ENCODE measurements at places on chromosomes 5 and 9.
A peak's percentile ranks its signal among the peaks of the same experiment; 100 is the strongest.

DNA sequence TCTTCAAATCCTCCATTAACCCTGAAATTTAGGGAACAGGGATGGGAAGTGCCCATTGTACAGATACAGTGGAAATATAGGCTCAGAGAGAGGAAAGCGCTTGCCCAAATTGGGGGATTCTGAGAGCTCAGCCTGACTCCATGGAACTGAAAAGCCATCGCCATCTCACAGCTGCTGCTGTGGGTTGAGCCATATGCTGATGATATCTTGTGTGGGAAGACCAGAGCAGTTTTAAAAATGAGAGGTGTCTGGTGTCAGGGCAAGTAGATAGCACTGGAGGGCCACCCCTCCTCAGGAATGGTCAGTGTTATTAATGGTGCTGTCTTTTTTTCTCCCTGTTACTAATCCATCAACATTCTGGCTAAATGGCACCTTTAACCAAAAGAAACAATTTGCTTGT lies 50.9 kb upstream of the C5orf58 start:
- DNase-seq = no peak

DNA sequence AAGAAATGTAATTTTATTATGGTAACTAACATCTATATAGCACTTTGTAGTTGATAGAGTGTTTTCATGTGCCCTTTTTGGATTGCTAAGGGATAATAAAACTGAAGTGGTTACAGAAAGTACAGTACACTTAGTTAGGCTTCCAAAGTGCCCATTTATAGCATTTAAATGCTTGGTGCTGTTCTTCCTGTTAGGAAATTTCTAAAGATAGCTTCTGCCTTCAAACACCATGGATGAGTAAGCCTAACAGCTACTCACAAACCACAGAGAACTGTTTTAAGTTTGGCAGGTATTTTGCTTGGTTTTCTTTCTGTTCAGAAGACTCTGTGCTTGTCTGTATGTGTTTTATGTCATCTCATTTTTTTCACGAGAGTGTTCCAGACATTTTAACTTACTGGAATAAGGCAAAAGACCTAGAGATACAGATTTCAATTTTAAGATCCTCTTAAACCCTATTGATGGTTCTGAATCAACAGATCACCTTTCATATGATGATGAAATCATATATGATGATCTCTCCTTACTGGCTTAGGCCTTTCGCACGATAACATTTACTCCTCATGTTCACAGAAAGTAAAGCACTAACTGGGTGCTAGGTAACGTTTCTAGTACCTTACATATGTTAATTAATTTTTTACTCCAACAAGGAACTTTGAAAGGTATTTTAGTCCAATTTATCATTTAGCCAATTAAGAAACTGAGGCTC lies 4.4 kb downstream of the RIMOC1 start:
- no peak for DNase-seq

DNA sequence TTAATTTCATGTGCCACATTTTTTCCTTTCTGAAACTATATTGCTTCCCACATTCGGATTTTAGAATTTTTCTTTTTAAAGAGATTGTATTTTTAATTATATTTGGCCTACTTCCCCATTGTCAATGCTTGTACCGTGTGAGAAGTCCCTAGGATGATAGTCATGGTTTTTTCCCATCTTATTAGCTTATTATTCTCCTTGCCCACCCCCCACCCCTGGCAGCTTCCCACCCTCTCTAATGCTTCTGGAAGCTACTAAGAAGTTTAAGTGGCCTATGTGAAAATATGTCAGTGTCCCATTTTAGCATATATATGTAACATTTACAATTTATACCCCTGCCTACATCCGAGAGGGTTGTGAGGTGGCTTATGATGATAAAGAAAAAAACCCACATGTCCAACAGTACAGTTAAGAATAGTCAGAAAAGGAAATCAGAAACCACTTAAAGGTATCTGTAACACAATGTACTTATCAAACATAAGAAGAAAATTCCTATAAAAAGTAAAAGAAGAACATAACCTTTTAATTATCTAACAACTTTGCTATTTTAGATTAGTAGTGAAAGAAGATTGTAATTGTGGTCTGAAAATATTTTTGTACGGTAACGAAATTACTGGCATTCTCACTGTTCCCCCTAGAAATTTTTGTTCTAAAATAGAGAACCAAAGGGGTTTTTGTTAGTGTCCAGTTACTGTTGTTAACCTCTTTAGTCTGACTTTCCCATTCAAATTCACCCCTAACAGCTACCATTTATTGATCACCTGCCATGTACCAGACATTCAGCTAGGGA lies 62.1 kb downstream of the SLC44A1 start:
- DNase-seq = no peak

GRCh38 chr9:90078988-90079421 lies 474.2 kb downstream of the GADD45G start:
- no peak for DNase-seq

GRCh38 chr9:131238402-131239021 lies 37.8 kb downstream of the FAM78A start:
- DNase-seq = no peak

DNA sequence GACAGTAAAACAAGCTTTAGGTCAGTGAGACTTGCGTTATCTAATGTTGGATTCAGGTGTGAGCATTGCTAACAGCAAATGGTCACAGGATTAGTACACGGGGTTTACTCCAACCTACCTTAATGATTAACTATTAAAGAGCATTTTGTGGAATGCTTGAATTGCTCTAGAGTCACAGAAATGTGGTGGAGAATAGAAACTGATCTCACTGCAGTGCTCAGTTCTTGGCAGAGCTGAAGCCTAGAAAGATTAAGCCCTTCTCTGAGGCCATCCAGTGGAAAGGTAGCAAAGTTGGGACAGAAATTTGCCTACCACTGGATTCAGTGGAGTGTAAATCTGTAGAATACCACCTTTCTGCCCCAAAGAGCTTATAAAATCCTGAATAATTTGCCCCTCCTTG lies 60.9 kb downstream of the ICE1 start:
- no peak for DNase-seq

- no peak for DNase-seq
Measured at GRCh38 chr5:180142824-180143610, 66.0 kb downstream of the RASGEF1C start.

- peak; percentile 40 for DNase-seq
Measured at GRCh38 chr9:36029765-36030528, 6.8 kb upstream of the RECK start.
